ENCODE measurements at places on chromosomes 12 and 14. TPM values are rescaled to one million over a fixed set of nuclear protein-coding genes. Genes with fewer than 3 reads are reported as not detected.

SYT1 gene
- total RNA-seq, result 3.0 TPM

OR6C65 gene
- not detected for total RNA-seq

DIO2 gene
- 0.05 TPM for total RNA-seq

CD69 gene
- 0.98 TPM for total RNA-seq

PPP1R36 gene
- 0.69 TPM for total RNA-seq

PTGDR gene
- total RNA-seq, result not detected

KRT4 gene
- total RNA-seq, result 0.15 TPM

CCNT1 gene
- total RNA-seq, result 50.0 TPM

FAIM2 gene
- total RNA-seq, result 0.49 TPM

GARIN6 gene
- not detected for total RNA-seq

MFAP5 gene
- not detected for total RNA-seq

PRR4 gene
- 1.1 TPM for total RNA-seq

OR6S1 gene
- total RNA-seq, result not detected

P2RX7 gene
- total RNA-seq, result 0.23 TPM

SLC35F4 gene
- not detected for total RNA-seq

PPM1H gene
- total RNA-seq, result 22.9 TPM

SMIM41 gene
- total RNA-seq, result not detected

SPTSSA gene
- total RNA-seq, result 15.6 TPM

ZNF740 gene
- 46.8 TPM for total RNA-seq

YLPM1 gene
- total RNA-seq, result 38.9 TPM

CCDC177 gene
- total RNA-seq, result not detected

PIGH gene
- total RNA-seq, result 13.3 TPM

PELI2 gene
- 0.28 TPM for total RNA-seq

ATP5MC2 gene
- total RNA-seq, result 290 TPM

ETFBKMT gene
- total RNA-seq, result 1.5 TPM

C12orf50 gene
- total RNA-seq, result not detected

CISTR gene
- not detected for total RNA-seq

TOGARAM1 gene
- 11.6 TPM for total RNA-seq

ZCCHC8 gene
- 32.5 TPM for total RNA-seq

IL31 gene
- not detected for total RNA-seq

CCDC184 gene
- 0.74 TPM for total RNA-seq

MYF6 gene
- total RNA-seq, result not detected

BBOF1 gene
- total RNA-seq, result 1.9 TPM

PAWR gene
- 142 TPM for total RNA-seq

TMEM121 gene
- total RNA-seq, result 4.6 TPM

KLHL33 gene
- not detected for total RNA-seq

TAS2R43 gene
- total RNA-seq, result 0.36 TPM

IFNG-AS1 gene
- total RNA-seq, result not detected

CLEC2D gene
- 2.3 TPM for total RNA-seq

MGST1 gene
- total RNA-seq, result 8.8 TPM

OR4E2 gene
- not detected for total RNA-seq

ZFHX2 gene
- total RNA-seq, result 2.4 TPM

IL22 gene
- not detected for total RNA-seq

PLBD1 gene
- 37.8 TPM for total RNA-seq

TSPAN19 gene
- not detected for total RNA-seq

BATF gene
- not detected for total RNA-seq

ACOT4 gene
- 2.7 TPM for total RNA-seq

DTX1 gene
- total RNA-seq, result 0.44 TPM

FAM222A gene
- total RNA-seq, result 12.8 TPM

SLC4A8 gene
- 18.8 TPM for total RNA-seq

INSM2 gene
- total RNA-seq, result not detected

TOMM20L gene
- not detected for total RNA-seq

KIF5A gene
- total RNA-seq, result 3.0 TPM

NKX2-8 gene
- 0.18 TPM for total RNA-seq

GPR137C gene
- 2.7 TPM for total RNA-seq

SCNN1A gene
- total RNA-seq, result 17.1 TPM
